Umbilical cord (tissue), 2 donors: ENCODE measurements at places on chromosomes 1 and 21. TPM values are rescaled to one million over a fixed set of nuclear protein-coding genes. Genes with fewer than 3 reads are reported as not detected.

The HORMAD1 gene
- total RNA-seq: not detected

The CYYR1 gene
- 16.9 TPM for total RNA-seq

The CYP4Z1 gene
- not detected for total RNA-seq

The KCNT2 gene
- 3.4 TPM for total RNA-seq

The GABRD gene
- 0.72 TPM for total RNA-seq

The FCGR3A gene
- 26.2 TPM for total RNA-seq

The HMCN1 gene
- total RNA-seq: 29.6 TPM

The KCNE1 gene
- total RNA-seq: 0.72 TPM

The RBM8A gene
- total RNA-seq: 106 TPM

The RGS4 gene
- 72.0 TPM for total RNA-seq

The LCE1C gene
- total RNA-seq: not detected

The HFM1 gene
- 1.7 TPM for total RNA-seq

The CDK18 gene
- total RNA-seq: 11.6 TPM

The SIPA1L2 gene
- total RNA-seq: 49.1 TPM

The GBP4 gene
- 17.1 TPM for total RNA-seq

The PTGFR gene
- 18.8 TPM for total RNA-seq

The SHE gene
- total RNA-seq: 3.4 TPM

The UBE2U gene
- not detected for total RNA-seq

The TLR5 gene
- 23.8 TPM for total RNA-seq

The NTNG1 gene
- 2.2 TPM for total RNA-seq

The KRTAP19-3 gene
- not detected for total RNA-seq

The LCA5L gene
- total RNA-seq: 19.7 TPM

The SELENBP1 gene
- total RNA-seq: 39.5 TPM

The TAL1 gene
- 3.1 TPM for total RNA-seq

The ASCL5 gene
- not detected for total RNA-seq

The TMCO2 gene
- total RNA-seq: not detected

The ZMYND12 gene
- total RNA-seq: not detected

The RNU1-1 gene
- under 0.01 TPM for total RNA-seq
